ENCODE measurements at places on chromosomes 2 and 18. TPM values are rescaled to one million over a fixed set of nuclear protein-coding genes. Genes with fewer than 3 reads are reported as not detected.

OXER1 gene
- 2.3 TPM for total RNA-seq

TMEM178A gene
- total RNA-seq = 0.38 TPM

GPAT2 gene
- 2.1 TPM for total RNA-seq

RUFY4 gene
- total RNA-seq = not detected

CHST9 gene
- total RNA-seq = 4.5 TPM

SULT1C2 gene
- total RNA-seq = not detected

FZD7 gene
- 4.8 TPM for total RNA-seq

POTEJ gene
- total RNA-seq = not detected

E2F6 gene
- 3.6 TPM for total RNA-seq

SGPP2 gene
- total RNA-seq = 33.6 TPM

CAPN13 gene
- 3.1 TPM for total RNA-seq

SATB2 gene
- 1.1 TPM for total RNA-seq

PIGN gene
- total RNA-seq = 39.0 TPM

HOXD13 gene
- not detected for total RNA-seq

MOGAT1 gene
- not detected for total RNA-seq

SIX2 gene
- total RNA-seq = not detected

NPHP1 gene
- total RNA-seq = 0.57 TPM

UBXN4 gene
- total RNA-seq = 51.6 TPM

CD8B2 gene
- total RNA-seq = not detected

GALR1 gene
- total RNA-seq = not detected

CHRND gene
- total RNA-seq = not detected

KCTD1 gene
- total RNA-seq = 67.1 TPM

PAPOLG gene
- 12.8 TPM for total RNA-seq

CD28 gene
- 0.44 TPM for total RNA-seq
